Activated T-cell treated with anti-CD3 and anti-CD28 coated beads, Interleukin-2, amount 50 U/mL, for 48 hours (primary cell): ENCODE measurements at places on chromosomes 6 and 20.

- no peak for DNase-seq
Measured at GRCh38 chr6:44250067-44250717, 3.3 kb downstream of the HSP90AB1 start.

GRCh38 chr6:169534039-169534421, 167.8 kb downstream of the WDR27 start:
- DNase-seq = no peak

- DNase-seq = no peak
Measured at GRCh38 chr20:36264426-36265246, 28.4 kb downstream of the AAR2 start.

DNA sequence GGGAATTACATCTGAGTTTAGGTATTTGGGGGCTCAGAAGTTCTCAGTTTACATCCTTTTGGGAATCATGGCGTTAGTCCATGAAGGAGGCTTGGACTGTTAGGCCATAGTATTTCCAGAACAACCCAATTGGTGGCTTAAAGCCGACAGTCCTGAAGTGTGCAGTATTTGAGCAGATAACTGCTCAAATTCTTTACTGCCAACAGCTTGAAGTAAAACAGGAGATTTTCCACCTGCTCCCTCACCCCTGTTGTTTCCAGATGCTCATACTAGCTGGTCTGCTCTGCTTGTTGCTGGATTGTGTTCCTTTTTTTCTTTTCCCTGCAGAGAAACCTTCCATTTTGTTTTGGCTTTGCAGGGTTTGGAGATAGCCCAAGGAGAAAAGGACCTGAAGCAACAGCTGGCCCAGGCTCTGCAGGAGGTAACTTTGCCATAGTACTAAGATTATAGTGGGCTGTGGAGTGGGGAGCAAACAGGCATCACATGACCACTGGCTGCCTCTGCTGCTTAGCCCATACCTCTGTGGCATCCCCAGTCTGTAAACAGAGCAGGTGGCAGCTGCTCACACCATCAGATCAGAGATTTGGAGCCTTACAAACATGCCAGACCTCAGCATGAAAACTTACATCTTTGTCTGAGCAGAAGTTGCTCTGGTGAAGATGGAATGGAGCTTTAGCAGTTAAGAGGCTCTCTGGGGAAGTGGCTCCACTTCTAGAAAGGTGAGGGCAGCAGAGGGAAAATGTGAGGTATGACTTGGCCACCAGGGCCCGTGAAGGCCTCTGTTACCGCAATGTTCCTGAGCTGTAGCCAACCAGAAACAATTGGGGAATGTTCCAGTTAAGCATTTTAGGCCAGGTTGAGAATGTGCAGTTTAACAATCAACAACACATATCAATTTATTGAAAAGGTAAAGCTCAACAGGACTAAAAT, 17.6 kb downstream of the RNF8 start:
- no peak for DNase-seq

- no peak for DNase-seq
Measured at GRCh38 chr20:38212806-38213606, 47.5 kb downstream of the KIAA1755 start.

- no peak for DNase-seq
Measured at GRCh38 chr6:150289454-150290071, 79.2 kb upstream of the IYD start.
